ENCODE measurements at places on chromosomes 1 and 21.

- DNase-seq: peak; percentile 66
Observed at GRCh38 chr1:100862591-100862990, 32.1 kb downstream of the EXTL2 start.

DNA sequence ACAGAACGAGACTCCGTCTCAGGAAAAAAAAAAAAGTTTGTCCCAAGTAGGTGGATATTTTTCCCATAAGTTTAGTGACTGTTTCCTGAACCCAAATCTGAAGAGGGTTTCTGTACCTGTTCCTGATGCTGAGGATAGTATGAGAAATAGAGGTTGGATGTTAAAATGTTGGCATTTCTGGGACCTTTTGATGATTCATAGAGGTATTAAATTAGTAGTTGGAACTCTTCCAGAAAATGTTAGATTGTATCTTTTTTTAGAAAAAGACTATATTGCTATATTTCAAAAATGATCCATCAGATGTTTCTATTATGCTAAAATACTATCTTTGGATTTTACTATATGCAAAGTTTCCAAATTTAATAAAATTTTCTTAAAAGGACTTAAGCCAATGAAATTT lies 2.9 kb upstream of the CENPL start:
- no peak for DNase-seq

DNA sequence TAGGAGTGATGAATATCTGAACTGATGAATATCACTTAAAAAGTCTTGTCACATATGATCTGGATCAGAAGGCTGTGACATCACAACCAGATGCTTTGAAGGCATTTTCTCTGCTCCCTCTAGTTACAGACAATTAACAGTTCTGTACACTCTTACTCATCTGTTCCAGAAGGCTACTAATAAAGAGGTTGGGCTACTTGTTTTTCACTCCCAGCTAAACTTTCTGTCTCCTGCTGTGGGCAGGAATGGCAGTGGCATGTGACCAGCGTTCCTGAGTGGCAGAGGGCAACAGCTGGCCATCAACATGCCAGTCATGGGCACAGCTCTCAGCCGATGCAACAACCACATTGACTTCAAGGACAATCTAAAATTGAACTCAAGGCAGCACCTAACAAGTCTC lies 66.7 kb downstream of the SLC45A1 start:
- DNase-seq: peak; percentile 39

- DNase-seq: no peak
Observed at GRCh38 chr1:112507921-112508277, 866 bp upstream of the WNT2B start.

- DNase-seq: no peak
Observed at GRCh38 chr1:49630156-49630555, 393.6 kb downstream of the AGBL4 start.

- DNase-seq: no peak
Observed at GRCh38 chr1:5109633-5110032, 455.2 kb downstream of the AJAP1 start.

DNA sequence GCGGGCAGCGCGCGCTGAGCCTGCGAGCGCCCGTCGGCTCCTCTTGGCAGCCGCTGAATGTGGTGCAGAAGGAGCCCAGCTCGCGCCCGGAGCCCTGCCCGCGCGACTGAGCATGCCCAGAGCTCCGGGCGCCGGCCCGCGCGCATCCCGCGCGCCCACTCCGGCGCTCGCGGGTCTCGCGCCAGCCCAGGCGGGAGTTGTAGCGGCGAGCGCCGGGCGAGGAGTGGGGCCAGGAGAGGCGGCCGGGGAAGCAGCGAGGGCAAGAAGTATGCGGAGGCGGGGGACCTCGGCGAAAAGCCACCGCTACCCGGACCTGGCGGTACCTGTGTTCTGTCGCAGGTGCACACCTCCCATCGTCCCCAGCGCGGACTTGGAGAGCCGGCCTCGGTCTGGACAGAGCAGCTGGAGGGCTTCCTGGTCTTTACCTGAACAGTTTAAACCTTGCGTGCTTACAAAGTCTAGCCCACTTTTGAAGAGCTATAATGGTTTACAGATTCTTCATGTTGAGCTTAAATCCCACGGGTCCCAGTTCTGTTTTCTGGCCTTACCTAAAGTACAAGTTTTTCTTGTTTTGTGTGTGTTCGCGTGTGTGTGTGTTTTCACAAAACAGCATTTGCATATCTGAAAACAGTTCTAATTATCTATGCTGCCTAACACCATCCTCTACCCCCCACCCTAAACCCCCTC lies at the start of gene DDAH1:
Gene DDAH1, minus strand, starts transcription at position 61 of the 687 bp plus-strand sequence. CDS start 114 bp downstream, outside the sequence.
- DNase-seq: peak; percentile 59

- DNase-seq: no peak
Observed at GRCh38 chr1:117290890-117291289, 76.4 kb upstream of the MAN1A2 start.

- peak; percentile 89 for DNase-seq
Observed at GRCh38 chr1:22969304-22969709, 3.4 kb downstream of the LACTBL1 start.

DNA sequence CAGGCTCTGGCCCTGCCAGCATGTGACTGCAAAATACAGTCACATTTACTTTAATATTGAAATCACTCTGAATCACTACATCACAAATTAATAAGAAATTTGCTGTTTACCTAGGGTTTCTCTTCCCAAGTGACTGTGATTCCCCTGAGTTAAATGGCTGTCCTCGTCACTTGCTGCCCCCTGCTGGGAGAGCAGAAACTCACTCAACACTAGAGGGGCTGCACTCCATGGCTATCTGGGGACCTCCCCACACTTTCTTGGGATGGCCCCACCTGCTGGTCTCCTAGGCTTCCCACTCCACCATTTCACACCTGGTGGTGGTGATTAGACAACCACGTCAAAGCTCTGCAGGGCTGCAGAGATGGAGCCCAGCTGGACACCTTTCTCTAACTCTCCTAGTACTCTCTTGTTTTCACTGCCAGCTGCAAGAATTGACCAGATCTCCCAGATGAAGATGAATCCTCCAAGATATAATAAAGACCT lies 63.4 kb downstream of the CD2 start:
- peak; percentile 54 for DNase-seq

GRCh38 chr1:19602486-19602885 lies 41.6 kb upstream of the NBL1 start:
- DNase-seq: no peak
